Mesothelial cell of epicardium (in vitro differentiated cells): ENCODE measurements at places on chromosomes 1 and 21. TPM values are rescaled to one million over a fixed set of nuclear protein-coding genes. Genes with fewer than 3 reads are reported as not detected.

The SPRR1B gene
- not detected in 3 replicates for total RNA-seq

The PRRX1 gene
- total RNA-seq: 8.0 to 9.7 TPM (median 8.9 TPM) in 3 replicates

The PRAMEF17 gene
- total RNA-seq: not detected in 3 replicates

DNA sequence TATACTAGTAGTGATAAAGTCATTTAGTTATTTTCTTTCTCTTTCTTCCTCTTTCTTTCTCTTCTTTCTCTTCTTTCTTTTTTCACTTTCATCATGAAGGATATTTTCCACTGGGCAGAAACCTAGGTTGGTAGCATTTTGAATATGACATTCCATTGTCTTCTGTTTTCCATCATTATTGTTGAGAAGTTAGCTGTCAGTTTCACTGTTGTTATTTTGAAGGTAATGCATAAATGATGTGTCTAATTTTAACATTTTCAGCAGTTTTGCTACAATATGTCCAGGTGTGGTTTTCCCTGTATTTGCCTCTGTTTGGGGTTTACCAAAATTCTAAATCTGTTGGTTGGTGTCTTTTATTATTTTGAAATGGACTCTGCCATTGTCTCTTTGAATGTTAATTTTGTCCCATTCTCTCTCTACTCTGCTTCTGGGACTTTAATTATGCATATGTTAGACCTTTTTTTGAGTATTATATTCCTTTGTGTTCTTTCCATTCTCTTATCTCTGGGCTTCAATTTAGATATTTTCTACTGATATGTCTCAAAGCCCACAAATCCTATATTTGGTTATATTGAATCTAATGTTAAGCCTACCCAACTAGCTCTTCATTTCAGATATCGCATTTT lies 96.7 kb downstream of the HFM1 start:
- no peak overlapping the region for H3K4me3 ChIP-seq
- H3K27ac ChIP-seq: no peak overlapping the region
- no peak for DNase-seq
- H3K4me1 ChIP-seq: no peaks in the 10 kb centered on the region
